ENCODE measurements at places on chromosomes 1 and 21. TPM values are rescaled to one million over a fixed set of nuclear protein-coding genes. Genes with fewer than 3 reads are reported as not detected.

HFM1 gene
- total RNA-seq, result 0.13 TPM

- no peak for DNase-seq
Observed at GRCh38 chr1:225850370-225850769, 31.8 kb downstream of the TMEM63A start.

SEC16B gene
- total RNA-seq, result 12.5 TPM

DNA sequence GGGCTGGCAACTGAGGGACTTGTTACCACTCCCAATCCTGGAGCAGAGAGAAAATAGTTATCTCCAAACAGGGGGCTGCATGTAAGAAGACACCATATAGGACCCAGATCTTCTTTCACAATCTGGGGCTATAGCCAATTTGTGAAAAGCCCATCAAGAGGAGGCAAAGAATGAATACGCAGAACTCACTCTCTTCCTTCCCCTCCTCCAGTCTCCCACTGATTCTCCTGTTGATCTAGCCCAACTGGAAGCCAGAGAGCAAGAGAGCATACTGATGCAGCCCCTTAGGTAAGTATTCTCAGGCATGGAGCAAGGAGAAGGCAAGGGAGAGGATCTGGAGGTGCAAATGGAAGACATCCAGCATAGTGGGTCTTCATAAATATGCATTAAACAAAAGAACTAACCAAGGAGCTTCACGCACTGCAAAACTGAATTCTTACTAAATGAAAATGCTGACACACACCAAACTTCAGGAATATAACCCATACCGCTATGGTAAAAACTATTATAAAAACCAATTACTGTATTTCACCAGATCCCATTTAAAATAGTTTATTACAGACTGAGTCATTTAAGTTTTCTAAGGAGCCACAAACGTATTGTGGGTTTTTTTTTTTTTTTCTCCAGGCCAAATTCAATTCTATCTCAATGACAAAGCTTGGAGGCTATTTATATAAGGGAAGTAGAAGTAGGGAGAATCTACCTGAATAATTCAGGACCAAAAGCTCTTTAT lies 15.5 kb upstream of the HMGB4 start:
- no peak for DNase-seq

GJA4 gene
- total RNA-seq, result not detected

DNA sequence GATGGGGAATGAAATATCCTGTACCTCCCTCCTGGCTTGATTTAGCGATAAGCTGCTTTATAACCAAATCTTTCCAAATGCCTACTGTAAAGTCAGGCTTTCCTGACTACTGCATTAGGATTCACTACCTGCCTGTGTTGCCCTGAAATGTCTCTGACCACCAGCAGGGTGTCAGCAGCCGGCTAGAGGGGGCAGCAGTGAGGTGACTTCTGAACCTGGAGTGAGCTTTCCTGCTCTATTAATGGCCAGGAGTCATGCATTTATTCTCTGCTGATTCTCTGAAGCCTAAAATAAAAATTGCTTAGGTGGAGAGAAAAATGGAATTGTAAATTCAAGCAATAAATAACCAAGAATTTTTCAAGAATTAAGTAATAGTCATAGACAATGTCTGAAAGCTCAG lies 2.5 kb downstream of the BACE2 start:
- DNase-seq, result peak; percentile 21

DNA sequence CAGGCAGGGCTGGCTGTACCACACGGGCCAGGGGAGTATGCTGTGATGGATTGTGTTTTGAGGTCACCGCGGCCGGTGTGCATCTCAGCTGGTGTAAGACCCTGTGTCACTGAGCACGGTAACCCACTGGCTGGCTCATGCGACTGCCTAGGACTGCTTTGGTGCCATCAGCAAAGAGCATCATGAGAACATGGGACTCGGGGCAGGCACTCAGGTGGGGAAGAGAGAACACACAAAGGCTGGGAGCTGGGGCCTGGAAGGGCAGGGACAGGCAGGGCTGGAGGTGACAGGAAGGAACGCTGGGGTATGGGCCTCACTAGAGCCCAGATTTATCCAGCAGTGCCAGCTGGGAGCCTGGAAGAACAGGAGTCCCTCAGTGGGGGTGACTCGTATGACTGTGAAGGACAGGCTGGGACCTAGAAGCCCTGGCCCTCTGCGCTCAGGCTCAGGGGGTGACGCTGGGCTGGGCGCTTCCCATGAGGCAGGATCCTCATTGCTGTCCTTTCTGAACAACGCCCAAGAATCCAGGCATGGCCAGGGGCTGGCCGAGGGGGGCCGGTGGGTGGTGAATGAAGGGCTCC lies 210.4 kb upstream of the VAMP3 start:
- DNase-seq, result no peak

GRCh38 chr1:112057736-112058135 lies 68.3 kb upstream of the KCND3 start:
- no peak for DNase-seq

- no peak for DNase-seq
Observed at GRCh38 chr1:30904191-30904961, 4.2 kb downstream of the SDC3 start.

- peak; percentile 32 for DNase-seq
Observed at GRCh38 chr1:212700892-212701819, 1.5 kb upstream of the BATF3 start.

OR2L5 gene
- total RNA-seq, result not detected

ILF2 gene
- 295 TPM for total RNA-seq

C1orf53 gene
- 11.1 TPM for total RNA-seq

GRCh38 chr1:54876814-54877213 lies 10.2 kb downstream of the DHCR24 start:
- DNase-seq, result no peak

- peak; percentile 27 for DNase-seq
Observed at GRCh38 chr1:112762541-112763500, 47.7 kb upstream of the PPM1J start.

- DNase-seq, result peak; percentile 79
Observed at GRCh38 chr1:44405031-44405797, at the start of gene RNF220. RNF220 (plus strand) TSS chr1:44405255.

FCGR2B gene
- not detected for total RNA-seq

- DNase-seq, result peak; percentile 27
Observed at GRCh38 chr1:32349211-32349708, 13.0 kb downstream of the FAM229A start.

DNA sequence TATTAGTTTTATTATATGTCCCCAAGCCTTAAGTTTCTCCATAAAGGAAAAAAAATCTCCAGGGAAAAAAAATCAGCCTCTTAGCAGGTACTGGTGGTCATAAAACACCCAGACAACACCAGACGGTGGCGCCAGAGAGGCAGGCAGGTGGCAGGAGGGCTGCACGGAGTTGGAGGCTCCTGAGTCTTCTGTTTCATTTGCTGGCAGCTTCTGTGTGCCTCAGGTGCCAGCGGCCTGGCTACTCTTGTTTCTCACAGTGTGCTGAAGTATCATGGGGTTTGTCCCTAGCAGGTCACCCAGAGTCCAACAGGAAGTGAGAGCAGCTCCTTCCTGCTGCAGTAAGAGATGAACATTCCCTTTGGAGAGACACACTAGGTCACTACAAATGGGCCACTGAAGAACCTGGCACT lies 123.3 kb upstream of the GADD45A start:
- DNase-seq, result peak; percentile 78

DMRTA2 gene
- total RNA-seq, result not detected

- DNase-seq, result no peak
Observed at GRCh38 chr1:56285554-56286402, 293.6 kb downstream of the PLPP3 start.

FNDC10 gene
- 3.3 TPM for total RNA-seq

DNA sequence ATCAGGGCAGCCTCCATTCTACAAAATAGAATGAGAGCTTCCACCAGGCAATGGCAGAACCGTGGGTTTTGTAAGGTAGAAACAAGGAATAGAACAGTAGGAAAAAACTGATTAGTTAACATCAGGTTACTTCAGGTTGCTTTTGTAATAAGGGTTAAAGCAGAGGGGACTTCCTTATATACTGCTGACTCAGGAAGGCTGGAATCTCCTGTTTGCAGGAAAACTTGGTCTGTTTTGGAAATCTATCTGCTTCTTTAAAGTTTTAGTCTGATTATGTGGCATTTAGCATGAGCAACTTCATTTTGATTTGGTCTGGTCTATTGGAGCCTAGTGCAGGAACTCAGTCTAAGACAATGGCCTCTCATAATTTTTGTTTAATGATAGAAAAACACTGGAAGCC lies 32.7 kb upstream of the RAB4A start:
- no peak for DNase-seq

DNA sequence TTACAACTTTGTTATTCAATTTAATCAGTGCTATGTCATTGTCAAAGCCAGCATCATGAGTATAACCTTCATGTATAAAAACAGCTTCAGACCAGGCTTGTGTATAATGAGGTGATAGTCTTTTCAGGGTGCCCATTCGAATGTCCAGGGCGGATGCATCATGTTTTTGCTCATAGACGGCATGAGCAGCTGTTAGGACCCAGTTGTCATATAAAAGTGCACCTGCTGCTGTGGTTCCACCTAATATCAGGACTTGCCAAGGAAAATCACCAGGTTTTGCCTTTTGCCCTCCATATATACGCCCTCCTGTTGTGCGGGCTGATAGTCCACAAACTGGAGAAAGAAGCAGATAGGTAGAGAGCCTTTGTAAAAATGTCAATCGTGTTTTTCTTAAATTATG lies 14.9 kb downstream of the TARDBP start:
- peak; percentile 31 for DNase-seq

GRCh38 chr1:199859491-199859933 lies 168.0 kb upstream of the NR5A2 start:
- peak; percentile 82 for DNase-seq
